ENCODE measurements at places on chromosomes 7 and 10.

DNA sequence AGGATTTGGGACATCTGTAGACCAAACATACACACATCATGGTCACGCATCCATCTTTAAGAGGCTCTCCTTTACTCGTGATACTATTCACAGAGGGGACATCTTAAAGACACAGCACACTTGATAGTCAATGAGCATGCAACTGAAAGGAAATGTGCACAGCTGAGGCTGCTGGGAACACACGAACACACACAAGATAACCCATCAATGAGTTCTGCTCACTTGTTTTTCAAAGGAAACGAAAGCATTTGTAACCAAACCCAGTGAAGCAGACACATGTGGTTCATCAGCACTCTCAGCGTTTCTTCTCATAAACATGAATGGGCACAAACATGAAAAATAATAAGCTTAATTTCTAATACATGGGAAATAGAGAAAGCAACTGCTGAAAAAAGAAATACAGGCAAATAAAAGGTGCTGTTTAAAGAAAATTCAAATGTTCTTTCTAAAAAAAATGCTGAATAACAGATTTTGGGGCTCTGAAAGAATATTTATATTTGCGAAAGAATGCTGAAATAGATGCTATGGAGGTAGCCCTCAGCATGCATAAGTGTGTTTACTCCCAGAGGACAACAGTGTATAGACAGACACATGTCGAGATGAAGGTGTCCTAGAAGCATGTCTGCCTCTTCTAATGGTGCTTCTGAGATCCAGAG, 59.7 kb upstream of the LAMB4 start:
- DNase-seq, result no peak

DNA sequence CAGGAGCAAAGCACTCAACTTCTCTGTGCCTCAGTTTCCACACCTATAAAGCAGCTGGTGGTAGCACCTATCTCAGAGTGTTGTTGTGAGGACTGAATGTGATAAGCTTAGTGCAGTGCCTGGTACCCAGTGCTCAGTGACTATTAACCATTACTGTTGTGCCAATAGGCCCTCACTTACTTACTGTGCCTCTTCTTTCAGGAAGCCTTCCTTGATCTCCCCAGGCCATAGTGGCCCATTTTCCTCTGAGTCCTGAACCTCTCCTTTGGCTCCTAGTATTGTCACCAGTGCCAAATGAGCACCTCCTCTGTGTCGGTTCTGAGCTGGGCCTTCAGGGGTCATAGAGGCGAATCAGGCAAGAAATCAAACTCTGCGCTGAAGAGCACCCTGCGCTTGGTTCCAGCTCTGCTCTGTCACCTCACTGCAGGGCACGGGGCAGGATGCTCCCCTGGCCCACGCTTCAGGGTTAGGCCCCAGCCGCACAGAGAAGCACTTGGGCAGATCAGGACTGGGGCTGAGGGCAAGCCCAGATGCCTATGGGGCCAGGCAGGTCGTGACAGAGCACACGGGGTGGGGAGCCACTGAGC, 2.5 kb downstream of the CALHM1 start:
- no peak for DNase-seq

DNA sequence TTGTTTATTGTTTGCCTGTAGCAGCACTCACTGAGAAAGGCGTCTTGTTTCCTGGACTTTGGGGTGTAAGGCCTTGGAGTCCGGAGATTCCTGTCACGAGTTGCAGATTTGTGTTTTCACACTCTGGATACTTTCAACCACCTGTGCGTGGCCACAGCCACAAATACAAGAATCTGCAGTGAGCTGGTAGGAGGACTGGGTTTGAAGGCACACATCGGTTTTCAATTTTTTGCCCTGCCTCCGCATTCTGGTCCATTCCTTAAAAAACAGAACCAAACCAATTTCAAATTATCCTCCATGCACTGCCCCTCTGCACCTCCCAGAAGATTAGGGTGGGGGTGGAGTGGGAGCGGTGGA, 619 bp downstream of the EXOC4 start:
- no peak for DNase-seq

DNA sequence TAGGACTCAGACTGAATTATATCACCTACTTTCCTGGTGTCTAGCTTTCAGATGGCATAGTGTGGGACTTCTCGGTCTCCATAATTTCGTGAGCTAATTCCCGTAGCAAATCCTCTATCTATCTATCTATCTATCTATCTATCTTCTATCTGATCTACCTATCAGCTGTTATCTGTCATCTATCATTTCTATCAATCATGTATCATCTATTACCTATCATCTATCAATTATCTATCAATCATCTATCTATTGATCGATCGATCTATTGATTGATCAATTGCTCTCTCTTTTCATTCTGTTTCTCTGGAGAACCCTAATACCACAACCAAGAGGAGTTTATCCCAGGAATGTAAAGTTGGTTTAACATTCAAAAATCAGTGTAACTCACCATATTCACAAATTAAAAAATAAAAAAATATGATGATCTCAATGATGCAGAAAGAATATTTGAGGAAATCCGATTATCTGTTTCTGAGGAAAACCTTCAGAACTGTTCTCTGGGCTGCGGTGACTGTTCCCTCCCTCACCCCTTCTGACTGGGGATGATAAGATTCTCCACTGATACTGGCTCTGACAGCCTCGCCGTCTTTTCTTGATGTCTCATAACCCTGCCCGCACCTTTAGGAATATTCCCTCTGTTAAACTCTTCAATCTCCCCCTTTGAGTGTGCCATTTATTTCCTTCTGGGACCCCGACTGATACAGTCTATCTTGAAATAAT, 147.7 kb downstream of the ACTR3B start:
- no peak for DNase-seq

- DNase-seq, result no peak
Measured at GRCh38 chr7:157442993-157443831, 106.4 kb downstream of the DNAJB6 start.

- no peak for DNase-seq
Measured at GRCh38 chr10:104541820-104542219, 99.3 kb upstream of the SORCS3 start.

DNA sequence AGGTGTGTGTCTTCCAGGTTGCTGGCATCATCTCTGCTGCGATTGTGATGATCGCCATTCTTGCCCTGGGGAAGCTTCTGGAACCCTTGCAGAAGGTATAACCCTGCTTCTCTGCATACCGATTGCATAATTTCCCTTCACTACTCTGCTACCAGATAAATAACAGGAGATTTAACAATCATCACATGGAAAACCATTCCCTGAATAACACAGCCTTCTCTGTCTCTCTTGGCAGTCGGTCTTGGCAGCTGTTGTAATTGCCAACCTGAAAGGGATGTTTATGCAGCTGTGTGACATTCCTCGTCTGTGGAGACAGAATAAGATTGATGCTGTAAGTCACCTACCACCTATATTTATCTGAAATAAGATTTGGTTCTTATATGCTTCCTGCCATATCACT, 33.8 kb downstream of the SLC26A4 start:
- peak; percentile 59 for DNase-seq

GRCh38 chr10:56231436-56231835, 129.6 kb downstream of the ZWINT start:
- DNase-seq, result no peak

GRCh38 chr7:148503900-148504487, 86.6 kb upstream of the C7orf33 start:
- peak; percentile 33 for DNase-seq

GRCh38 chr7:17131983-17132655, 166.3 kb upstream of the AHR start:
- DNase-seq, result no peak

DNA sequence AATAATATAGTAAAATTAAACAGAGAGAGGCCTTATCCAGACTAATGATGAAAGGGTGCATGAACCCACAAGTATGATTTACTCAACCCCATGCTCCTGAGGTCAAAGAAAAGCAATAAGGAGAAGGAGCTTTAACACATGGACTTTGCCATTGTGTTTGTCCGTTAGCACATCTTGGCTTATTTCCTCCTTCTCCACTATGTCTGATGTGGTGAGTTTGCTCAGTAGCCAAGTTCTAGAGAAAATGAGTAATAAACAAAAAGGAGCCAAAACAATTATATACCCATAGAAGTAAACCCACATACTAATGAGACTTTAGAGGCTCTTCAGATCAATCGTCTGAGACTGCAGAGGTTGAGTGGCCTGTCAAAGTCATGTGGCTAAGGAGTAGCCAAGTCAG, 26.1 kb upstream of the ADD3 start:
- no peak for DNase-seq

- DNase-seq, result peak; percentile 55
Measured at GRCh38 chr7:130865408-130866236, 131.6 kb upstream of the KLF14 start.

DNA sequence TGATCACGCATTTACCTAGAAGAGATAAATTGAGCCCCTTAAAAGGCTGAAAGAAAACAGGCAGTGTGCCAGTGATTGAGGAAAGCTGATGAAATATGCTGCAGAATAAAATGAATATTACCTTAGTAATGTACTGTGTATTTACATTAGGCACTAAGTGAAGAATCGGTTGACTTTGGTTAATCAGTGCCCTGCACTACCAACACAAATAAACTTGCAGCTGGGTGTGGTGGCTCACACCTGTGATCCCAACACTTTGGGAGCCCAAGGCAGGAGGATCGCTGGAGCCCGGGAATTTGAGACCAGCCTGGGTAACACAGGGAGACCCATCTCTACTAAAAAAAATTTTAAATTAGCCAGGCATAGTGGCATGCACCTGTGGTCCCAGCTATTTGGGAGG, 148.3 kb upstream of the TCF7L2 start:
- no peak for DNase-seq

- no peak for DNase-seq
Measured at GRCh38 chr7:45914911-45915310, 6.2 kb downstream of the IGFBP3 start.

DNA sequence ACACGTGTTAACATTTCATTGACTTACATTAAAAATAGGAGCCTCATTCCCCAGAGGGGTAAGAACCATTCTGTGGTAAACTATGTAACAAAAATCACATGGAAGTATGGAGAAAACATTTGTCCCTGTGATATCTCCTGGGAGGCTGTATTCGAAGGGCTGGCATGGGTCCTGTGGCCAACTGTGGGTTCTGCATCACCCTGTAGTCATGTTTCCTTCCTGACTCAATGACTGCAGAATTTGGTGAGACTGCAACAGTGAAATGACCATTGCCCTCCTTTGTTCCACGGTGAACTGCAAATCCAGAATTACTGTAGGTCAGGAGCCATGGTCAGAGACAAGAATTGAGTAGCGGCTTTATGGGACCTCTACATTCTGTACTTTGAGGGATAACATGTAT, 3.6 kb upstream of the ZEB1 start:
- peak; percentile 54 for DNase-seq

GRCh38 chr7:120760050-120760449, 97.9 kb downstream of the TSPAN12 start:
- DNase-seq, result no peak

- peak; percentile 7 for DNase-seq
Measured at GRCh38 chr7:111168182-111168581, 77.3 kb downstream of the LRRN3 start.

GRCh38 chr7:130371046-130371445, 9.2 kb upstream of the CPA1 start:
- DNase-seq, result peak; percentile 46

- DNase-seq, result no peak
Measured at GRCh38 chr10:14600065-14600464, 174.6 kb downstream of the FAM107B start.

GRCh38 chr7:23524473-23524872, 7.3 kb downstream of the TRA2A start:
- DNase-seq, result no peak

DNA sequence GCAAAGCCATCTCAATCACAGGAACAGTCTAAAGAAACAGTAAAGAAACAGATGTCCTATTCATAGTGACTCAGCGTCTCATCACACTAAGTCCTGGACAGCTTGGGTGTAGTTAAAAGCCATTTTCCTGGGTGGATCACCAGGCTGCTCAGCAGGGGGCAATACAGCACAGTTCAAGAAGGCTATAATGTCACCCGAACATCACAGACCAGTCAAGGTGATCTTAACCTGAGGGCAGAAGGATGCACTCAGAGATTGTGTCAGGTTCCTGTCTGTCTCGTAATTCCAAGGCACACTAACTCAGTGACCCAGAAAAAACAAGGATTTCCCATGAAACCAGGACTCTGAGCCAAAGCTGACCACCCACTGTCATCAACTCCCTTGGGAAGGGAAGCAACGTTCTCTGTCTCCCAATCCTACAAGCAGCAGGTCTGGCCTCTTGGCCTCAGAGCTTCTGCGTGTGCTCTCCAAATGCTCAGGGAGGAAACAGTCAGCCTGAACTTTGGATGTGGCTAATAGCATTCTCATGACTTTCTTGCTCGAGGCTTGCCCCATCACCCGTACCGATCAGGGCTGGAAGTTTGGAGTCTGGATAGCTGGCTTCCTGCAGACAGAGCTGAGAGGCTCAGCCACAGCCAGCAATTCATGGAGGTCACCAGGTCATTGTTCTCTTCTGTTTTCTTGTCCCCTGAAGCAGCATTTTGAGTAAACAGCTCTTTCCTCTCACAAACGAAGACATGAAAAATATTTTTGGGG, 90.4 kb upstream of the FAM171A1 start:
- DNase-seq, result no peak

DNA sequence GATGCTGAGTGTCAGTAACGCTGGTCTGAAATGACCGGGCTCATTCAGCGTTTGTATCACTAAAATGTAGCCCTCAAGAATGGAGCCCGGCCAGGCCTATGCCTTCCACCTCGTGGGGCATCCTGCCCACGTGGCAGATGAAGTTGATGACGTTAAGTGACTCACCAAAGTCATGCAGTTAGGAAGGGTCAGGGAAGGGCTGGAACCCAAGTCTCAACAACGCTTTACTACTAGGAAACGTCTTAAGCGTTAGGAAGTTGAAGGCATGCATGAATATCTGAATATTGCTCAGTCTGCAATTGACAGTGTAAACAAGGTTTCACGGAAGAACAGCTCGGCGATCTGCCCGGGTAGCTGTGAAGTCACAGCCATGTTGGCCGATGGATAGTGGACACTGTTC, 14.0 kb upstream of the UBE3C start:
- DNase-seq, result no peak

GRCh38 chr10:79376078-79376628, 28.9 kb downstream of the PPIF start:
- DNase-seq, result no peak

- DNase-seq, result no peak
Measured at GRCh38 chr7:31938650-31939049, 131.6 kb downstream of the PDE1C start.

DNA sequence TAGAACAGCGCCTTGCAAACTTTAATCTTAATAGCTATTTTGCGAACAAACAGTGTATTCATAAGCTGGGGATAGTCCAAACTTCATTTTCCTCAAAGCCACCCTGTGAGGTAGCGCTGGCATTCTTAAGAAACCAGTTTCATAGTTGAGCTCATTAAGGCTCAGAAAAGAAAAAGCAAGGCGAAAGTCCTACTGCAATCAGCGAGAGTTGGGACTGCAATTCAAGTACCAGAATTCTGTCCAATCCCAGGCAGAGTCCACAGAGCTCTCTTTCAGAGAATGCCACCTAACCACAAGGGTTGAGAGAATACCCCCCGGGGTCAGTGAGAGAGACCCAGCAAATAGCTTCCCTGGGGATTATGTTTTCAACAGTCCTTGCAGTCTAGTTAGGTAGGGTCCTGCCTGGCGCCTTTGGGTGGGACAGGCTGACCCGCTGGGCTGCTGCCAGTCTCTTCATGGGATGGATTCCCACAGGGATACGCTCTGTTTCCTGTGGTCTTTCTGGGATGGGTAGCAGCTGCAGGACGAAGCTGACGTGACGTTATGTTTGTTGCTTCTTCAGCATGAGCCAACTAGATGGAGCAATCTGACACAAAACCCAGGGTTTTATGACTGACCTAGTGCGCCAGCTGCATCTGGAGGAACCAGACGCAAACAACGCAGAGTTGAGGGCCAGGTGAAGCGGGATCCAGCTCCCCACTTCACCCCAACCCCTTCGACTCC, 16.0 kb downstream of the BMPER start:
- no peak for DNase-seq
